Nephron progenitor cell (in vitro differentiated cells): ENCODE measurements at places on chromosomes 3 and 15.
A peak's percentile ranks its signal among the peaks of the same experiment; 100 is the strongest.

DNA sequence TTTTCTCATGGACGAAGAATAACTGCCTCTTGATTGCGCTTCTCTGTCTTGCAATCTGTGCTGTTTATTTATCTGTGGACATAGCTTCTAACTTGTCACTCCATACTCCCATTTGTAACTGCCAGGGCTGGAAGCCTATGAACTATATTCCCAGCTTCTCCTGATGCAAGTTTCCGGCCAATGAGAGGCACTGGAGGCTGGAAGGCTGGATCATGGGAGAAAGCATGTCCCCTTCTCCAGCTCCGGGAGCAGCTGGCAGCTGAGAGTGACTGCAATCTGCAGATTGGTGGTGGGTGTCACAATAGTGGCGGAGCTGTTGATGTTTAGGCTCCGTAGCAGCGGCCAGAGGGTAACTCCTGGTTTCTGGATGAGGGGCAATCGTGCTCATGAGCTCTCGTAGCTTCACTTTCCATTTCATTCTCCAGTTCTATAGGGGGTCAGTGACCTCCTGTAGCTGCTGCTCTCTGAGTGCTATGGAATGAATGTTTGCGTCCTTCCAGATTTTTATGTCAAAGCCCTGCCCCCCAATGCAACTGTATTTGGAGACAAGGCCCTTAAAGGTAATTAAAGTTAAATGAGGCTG, 35.7 kb upstream of the PCSK6 start:
- DNase-seq = no peak

- no peak for DNase-seq
Observed at GRCh38 chr15:42494998-42495360, 455 bp upstream of the SNAP23 start.

DNA sequence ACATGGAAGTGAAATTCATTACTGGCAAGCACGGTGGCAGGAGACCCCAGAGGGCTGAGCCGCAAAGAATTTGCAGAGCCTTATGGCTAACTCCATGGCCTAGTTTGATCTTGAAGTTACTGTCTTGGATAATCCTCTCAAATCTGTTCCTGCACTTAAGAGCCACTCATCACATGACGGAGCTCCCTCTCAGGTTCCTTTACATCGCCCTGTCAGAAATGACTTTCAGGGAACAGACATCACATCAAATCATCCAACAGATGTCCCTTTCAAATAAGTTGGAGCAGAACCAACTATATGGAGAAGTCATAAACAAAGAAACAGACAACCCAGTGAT, 328.8 kb upstream of the THBS1 start:
- DNase-seq = no peak

GRCh38 chr3:87145553-87145952, 81.6 kb upstream of the CHMP2B start:
- peak; percentile 16 for DNase-seq

DNA sequence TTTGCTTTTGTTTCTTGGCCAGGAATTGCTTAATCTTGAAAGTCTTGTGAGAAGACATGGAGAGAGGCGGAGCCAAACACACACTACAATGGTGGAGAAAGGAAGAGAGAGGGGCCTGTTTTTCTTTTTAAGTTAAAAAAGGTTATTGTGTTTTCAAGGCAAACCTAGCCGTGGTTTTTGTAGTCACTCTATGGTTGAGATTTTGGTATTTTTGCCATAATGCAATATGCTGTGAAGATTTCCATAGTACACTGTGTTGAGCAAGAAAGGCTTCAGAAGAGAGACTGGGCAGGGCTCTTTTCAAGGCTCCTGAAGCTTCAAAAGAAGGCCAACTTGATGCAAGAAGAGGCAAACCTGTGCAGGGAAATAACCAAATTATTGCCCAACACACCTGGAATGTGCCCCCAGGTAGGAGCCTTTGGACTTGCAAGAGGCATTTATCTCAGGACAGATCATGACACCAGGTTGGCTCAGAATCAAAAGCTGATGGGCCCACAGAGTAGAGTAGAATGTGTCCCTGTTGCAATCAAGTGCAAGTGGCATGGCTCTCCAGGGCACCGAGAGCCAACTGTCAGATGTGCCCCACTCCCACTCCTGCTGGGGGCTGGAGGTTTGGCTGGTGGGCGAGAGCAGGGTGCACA, 22.1 kb downstream of the AMOTL2 start:
- no peak for DNase-seq

- DNase-seq = no peak
Observed at GRCh38 chr3:69290006-69290405, 95.9 kb downstream of the FRMD4B start.

DNA sequence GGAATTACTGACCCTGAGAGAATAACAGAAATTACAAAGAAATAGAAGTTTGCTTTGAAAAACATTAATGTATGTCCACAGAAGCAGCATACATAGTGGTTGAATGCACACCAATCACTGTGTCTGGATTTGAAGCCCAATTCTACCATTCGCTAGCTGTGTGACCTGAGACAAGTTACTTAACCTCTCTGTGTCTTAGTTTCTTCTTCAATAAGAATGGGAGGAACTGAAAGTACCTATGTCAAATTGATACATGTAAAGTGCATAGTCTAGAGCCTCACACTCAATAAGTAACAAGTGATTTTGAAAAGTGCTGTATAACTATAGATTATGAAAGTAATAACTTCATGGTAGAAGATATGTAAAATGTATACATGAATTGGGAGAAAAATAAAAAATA, 457.8 kb downstream of the FOXP1 start:
- no peak for DNase-seq

DNA sequence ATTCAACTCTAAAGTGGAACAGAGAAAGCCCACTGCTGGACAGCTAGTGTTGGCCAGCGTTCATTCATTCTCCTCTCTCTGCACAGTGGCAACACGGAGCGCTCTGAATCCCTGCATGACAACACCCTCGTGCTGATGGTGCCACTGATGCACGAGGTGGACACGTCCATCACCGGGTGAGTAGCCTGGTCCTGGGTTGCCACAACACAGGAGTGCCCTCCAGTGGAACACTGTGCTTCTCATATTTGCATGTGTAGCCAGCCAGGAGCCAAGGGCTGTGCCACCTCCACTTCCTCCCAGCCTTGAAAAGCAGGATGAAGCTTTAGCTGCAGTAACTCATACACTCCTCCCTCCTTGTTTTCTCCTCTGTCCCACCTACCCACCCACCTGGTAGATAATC, 120.0 kb upstream of the CTDSPL start:
- DNase-seq = no peak

- no peak for DNase-seq
Observed at GRCh38 chr15:36330598-36330997, 248.8 kb upstream of the CDIN1 start.

DNA sequence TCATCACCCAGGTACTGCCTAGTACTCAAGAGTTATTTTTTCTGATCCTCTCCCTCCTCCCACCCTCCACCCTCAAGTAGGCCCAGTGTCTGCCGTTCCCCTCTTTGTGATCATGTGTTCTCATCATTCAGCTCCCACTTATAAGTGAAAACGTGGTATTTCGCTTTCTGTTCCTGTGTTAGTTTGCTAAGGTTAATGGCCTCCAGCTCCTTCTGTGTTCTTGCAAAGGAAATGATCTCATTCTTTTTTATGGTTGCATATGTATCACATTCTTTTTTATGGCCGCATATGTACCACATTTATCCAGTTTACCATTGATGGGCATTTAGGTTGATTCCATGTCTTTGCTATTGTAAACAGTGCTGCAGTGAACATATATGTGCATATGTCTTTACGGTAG, 8.2 kb upstream of the GANC start:
- DNase-seq = no peak

- DNase-seq = no peak
Observed at GRCh38 chr3:170089862-170090600, 52.2 kb downstream of the GPR160 start.

DNA sequence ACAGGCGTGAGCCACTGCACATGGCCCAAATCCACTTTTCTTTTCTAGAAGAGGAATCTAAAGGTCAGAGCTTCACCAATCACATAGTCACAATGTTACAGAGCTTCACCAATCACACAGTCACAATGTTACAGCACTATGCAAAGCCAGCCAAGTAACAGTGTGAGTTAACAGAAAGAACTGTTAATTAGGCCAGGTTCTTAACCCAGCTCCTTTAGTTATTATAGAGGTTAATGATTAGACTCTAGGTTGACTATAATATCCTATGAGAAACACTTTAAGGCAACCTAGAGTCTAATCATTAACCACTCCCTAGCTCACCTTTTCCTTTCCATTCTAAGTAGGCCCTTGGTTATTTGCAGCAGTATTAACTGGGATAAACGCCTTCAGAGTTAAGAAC, 54.0 kb downstream of the TASOR start:
- no peak for DNase-seq

DNA sequence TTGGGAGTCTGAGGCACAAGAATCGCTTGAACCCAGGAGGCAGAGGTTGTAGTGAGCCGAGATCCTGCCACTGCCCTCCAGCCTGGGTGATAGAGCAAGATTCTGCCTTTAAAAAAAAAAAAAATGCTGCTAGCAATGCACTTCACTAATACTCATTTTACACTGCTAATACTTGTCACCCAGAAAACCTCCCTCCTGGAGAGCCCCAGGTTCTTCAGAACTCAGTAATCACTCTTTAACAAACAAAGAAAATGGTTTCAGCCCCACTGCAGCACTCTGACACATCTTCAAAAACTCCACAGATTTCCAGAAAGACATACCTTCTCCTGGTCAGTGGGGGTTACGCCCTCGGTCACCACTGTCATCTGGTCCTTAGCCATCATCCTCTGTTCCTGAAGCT, 366.7 kb downstream of the SHQ1 start:
- DNase-seq = no peak

DNA sequence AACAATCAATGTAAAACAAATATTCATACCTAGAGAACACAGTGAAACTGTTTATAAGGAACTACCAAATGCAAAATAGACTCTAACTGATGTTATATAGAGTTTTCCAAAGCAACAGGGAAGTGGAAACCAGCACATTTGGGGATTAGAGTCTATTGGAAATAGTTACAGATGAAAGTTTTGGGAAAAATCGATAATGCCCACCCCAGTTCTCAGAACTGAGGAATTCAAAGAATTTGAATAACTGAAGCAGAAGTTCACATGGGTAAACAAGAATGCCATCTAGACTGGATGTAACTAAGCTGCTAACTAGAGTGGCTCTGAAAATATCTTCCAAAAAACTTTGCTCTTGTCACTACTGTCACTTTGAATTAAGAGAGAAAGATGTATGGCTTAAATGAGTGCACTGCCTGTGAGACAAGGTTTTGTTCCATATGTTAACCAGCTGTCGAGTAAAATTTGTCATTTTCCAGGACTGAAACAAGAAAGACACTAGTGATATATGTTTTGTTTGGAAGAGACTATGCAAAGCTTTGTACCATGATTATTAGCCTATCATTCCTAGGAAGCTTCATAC, 9.2 kb upstream of the DENND4A start:
- no peak for DNase-seq

DNA sequence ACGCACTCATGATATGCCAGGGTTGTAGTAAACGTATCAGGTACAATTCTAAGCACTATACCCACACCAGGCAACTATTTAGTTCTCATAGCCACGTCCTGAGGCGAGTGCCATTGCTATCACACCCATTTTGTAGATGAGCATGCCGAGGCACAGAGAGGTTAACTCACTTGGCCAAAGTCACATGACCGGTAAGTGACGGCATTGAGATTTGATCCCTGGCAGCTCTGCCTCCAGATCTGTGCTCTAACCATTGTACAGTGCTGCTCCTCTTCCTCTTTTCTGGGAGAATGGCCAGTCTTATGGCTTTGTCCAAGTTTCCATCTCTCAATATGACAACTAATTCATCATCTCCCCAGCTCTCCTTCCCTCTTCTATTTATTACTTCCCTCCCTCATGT, 18.9 kb upstream of the ATP2B2 start:
- DNase-seq = no peak

GRCh38 chr3:156772588-156773206, 53.5 kb upstream of the LEKR1 start:
- DNase-seq = no peak

DNA sequence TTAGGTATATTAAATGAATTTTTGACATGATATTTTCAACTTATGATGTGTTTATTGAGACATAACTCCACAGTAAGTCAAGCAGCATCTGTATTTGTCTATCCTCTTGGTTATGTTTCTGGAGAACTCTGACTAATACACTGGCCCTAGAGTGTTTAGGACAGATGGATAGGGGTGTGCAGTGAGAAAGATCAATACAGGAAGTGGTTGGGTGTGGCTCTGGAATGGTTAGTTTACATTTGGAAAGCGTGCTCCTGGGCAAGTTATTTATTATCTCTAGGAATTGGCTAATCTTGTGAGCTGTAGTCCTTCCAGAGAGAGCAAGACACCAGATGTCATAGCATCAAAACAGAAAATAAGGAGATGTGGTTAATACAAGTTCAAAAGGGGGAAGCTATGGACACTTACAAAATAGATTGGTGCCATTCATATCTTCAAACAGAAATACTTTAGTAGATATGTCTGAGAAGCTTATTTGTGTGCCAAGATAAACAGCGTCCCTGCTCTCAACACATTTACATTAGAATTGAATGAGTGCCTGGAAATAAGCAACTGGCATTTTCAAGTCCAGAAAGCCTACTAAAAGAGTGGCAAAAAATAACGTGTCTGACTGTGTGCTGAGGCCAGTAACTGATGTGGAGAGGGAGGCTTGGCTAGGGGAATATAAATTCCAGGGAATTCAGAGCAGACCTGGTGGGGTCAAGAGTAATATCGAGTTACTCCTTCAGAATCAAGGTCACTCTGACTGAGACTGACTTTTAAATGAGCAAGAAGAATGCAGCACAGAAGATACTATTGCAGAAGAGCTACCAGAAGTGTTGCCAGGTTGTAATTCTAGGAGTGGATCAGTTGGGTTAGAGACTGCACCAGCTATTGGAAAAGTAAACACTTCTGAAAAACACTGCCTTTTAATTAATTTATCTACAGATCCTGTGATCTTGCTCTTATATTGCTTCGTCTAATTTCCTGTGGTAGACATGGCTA, 33.4 kb upstream of the PLAAT1 start:
- no peak for DNase-seq

- no peak for DNase-seq
Observed at GRCh38 chr3:159669766-159670165, 318.9 kb upstream of the IL12A start.

DNA sequence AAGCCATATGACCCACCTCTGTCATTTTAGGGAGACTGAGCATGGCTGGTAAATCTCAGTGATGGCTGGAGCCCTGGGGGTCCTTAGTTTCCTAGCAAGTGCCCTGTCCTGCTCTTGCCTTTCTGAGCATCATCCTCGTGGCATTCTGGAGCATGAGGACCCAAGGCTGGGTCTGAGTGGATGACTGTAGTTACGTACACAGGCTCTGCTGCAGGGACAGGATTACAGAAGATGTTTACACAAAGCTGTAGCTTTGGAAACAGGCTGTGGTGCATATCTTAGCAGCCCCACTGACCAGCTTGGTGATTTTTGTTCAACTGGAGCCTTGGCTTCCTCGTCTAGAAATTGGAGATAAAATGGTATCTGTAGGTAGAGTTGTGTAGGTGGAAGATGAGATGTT, 272.9 kb upstream of the CTDSPL start:
- DNase-seq = no peak

DNA sequence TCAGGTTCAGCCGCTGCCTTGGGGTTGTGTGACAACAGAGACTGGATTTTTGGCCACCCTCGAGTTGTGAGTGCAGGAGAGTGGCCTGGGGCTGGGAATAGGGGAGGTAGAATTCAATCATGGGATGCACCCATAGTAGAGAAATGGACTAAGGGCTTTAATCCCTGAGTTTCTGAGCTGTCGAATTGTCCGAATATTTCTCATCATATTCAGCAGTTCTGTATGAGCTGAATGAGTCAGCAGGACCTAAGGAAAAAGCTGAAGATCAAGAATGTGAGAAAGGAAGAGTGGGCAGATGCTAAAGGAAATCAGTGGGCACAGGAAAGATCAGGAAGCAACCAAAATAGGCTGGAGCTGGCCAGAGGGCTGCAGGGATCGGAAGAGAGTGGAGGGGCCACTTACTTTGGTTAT, 44.4 kb upstream of the SACM1L start:
- no peak for DNase-seq
